ENCODE measurements at places on chromosomes 7 and 10.

GRCh38 chr10:70379581-70380176 is 2.7 kb downstream of the LRRC20 start:
- DNase-seq, result no peak

DNA sequence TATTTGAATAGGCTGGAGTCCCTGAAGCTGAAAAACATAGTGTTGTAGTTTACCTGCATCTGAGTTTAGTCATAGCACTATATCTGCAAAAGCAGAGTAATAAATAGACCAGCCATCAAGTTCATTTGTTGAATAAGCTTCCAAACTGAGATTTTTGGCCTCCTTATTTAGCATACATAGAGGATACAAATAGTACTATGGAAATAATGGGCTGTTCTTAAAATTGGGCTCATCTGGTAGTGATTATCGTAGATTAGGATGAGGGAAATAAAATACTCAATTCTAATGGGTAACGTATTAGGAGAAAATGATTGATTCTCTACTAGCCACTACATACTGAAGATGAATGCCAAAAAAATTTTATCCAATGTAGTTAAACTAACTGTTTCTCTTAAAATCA is 41.4 kb upstream of the TMEM196 start:
- DNase-seq, result no peak

DNA sequence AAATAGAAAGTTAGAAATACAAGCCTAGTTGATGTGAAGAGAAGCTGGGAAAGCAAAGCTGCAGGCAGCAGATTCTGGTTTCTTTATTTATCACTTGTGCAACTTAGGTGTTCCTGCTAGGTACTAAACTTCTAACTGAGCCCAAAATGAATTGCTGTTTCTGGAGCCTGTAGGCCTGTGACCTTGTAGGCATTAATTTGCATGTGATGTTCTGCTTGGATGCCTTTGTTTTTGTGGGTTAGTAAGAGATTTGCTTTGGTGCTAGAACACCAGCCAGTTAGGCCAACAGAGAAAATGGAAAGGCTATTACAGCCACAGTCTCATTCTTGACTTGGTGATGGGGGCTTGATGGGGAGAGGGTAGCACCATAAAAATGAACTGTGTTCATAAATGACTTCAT is 370.7 kb downstream of the PPP1R3A start:
- no peak for DNase-seq

GRCh38 chr7:66119245-66119850 is 4.7 kb downstream of the CRCP start:
- DNase-seq, result no peak

GRCh38 chr10:96511044-96511945 is 2.4 kb downstream of the TLL2 start:
- DNase-seq, result no peak

DNA sequence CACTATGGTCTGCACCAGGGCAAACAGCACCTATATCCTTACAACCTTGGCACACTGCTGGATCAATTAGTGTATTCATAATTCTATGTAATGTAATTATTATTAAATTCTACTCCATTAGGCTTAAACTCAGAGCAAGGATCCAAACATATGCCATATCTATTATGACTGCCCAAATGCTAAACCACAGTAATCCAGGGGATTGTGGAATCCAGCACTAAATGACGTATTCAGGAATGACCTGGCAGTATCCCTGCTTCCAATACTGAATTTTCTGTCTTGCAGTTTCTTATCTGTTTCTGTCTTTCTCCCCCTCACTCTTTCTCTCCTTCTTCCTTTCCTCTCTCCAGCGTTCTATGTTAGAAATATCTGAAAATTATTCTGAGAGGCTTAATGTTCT is 16.5 kb upstream of the UBE2D1 start:
- DNase-seq, result no peak

DNA sequence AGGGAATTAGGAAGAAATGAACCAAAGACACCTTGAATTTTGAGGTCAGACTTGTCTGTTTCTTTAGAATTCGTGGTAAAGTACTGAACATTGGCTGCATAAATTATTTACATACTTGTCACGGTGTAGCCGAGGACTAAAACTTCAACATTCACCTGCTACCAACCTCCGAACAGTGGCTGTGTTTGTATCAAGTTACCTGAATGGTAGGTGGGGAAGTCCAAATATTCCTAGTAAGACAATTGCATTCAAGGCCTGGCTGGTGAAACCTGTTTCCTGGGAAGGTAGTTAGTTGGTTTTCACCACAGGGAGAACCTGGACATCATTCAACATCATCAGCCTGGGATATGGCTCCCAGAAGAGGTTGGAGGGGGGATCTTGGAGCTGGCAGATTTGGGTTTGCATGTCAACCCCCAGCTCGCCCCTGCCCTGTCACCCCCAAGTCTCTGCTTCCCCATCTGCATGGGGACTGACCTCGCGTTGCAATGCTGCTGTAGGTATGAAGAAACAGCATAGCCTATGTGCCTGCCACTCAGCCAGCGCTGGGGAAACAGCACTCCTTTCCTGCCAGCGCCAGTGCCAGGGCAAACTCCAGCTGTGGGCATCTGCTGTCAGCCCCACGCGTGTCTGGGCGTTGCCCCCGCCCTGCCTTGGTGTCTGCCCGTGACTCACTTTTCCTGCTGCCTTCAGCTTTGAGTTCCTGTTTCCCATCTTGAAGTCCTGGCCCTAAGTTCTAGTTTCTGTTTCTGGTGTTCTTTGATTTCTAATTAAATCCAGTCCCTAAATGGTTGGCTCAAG is 12.7 kb upstream of the LARP4B start:
- peak; percentile 22 for DNase-seq

DNA sequence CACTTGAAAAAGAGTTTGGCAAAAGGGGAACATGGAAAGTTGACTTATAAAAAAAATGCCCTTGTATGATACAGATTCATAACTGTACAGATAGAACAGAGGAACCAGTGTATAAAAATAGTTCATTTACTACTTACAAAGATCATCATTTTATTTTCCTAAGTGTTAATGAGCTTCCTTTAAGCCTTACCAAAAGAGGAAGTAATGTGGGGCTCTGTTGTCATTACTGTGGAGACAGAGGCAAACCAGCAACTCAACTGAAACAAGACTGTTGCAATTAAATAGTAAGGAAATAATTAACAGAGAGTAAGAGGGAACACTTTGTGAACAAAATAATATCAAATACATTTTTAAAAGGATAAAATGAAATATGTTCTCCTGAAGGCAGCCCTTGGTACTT is 526.2 kb upstream of the ADARB2 start:
- no peak for DNase-seq

- DNase-seq, result no peak
These were observed 85.2 kb downstream of the VTI1A start for GRCh38 chr10:112532189-112532588.

DNA sequence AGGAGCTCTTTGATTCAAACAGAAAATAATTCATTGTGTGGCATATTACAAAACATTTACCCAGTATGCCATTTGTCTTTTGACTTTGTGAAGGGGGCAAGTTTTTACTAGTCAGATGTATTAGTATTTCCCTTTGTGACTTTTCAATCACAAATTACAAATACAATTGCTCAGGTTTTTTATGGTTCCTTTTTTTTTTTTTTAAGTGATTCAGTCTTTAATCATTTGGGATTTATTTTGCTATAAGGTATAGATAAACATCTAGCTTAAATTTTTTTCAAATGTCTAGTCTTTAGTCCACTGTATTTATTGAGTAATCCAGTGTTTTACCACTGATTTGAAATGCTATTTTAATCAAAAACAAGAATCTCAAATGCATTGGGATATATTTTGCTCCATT is 75.9 kb downstream of the AOAH start:
- no peak for DNase-seq

GRCh38 chr7:4951304-4951703 is 7.7 kb downstream of the MMD2 start:
- DNase-seq, result no peak

DNA sequence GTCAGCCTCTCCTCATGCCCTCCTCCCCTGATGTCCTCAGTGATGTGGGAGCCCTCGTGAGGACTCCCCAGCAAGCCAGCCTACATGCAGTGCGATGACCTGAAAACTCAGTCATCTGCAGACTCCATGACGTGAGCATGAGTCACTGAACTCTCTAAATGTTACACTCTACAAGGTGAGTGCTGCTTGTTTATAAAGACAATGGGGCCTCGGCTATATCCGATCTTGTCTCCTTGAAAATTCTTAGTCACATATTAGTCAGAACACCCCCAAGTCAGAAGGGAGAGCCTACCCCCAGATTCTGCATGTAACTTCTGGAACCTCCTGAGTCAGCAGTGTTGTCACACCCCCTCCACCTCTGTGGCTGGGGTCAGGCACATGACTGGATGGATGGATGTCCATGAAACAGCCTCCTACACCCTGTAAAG is 673.8 kb downstream of the INHBA start:
- no peak for DNase-seq

GRCh38 chr10:121830101-121830500 is 97.7 kb downstream of the ATE1 start:
- no peak for DNase-seq

- DNase-seq, result no peak
These were observed 40.5 kb downstream of the NRBF2 start for GRCh38 chr10:63173468-63174232.
